ENCODE measurements at places on chromosomes 12 and 14. TPM values are rescaled to one million over a fixed set of nuclear protein-coding genes. Genes with fewer than 3 reads are reported as not detected.

ZBTB42 gene
- total RNA-seq = 2.1 TPM

DNA sequence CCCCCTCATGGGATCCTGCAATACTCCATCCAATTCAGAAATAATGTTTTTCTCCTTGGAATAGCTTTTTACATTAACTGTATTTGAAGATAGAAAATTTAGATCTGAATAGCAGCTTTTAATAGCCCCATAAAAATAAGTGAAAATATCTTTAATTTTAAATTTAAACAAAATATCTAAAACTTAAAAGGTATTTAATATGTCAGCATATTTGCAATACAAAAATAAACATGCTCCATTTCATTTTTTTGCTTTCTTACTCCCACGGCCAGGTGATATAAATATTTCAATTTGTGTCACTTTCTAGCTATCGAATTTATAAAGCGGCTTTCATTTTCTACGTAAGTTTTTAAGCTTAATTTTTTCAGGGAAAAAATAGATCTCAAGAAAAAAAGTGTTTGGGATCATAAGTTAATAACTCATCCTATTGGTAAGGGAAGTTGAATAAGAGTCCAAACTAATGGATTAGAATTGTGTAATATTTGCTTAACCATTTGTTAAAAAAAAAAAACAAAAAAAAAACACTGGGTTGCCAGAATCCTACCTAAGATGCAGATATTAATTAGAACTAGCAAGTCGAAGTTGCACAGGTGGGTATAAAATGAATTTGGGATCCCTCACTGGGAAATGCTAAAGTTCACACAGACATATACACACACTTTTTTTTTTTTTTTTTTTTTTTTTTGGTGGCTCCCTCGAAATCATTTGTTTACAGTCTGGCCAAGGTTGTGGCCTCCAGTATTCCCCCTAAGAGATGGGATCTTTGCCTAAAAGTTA, 47.6 kb downstream of the PPP2R5C start:
- DNase-seq = no peak

DNA sequence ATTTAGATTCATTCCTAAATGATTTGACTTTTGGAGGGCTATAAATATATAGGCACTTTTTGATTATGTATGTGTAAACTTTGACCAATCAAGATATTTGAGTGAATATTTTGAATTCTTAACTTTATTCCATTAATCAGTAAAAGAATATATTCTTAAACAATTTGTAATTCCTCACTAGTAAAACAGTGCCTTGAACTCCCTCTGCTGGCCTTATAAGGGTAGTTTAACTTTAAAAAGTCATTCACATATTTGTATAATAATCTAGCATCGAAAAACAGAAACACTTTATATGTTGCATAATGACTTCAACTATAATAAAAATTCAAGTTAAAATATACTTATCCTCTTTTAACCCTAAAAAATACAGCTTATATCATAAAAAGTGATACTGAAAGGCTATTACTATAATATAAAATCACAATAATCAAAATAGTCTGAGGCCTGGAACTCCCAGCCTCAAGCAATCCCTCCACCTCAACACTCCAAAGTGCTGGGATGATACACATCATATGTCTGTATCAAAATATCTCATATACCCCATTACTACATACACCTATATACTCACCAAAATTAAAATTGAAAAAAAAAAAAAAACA, 31.2 kb downstream of the CCDC59 start:
- DNase-seq = peak; percentile 38

GRCh38 chr14:99515301-99516155, 34.3 kb downstream of the CCNK start:
- DNase-seq = no peak

- DNase-seq = peak; percentile 67
Measured at GRCh38 chr12:153080-153746, 60.7 kb downstream of the SLC6A12 start.

- no peak for DNase-seq
Measured at GRCh38 chr12:129613314-129613713, 290.5 kb downstream of the TMEM132D start.

IFNG-AS1 gene
- not detected for total RNA-seq

- DNase-seq = no peak
Measured at GRCh38 chr12:92012691-92013090, 133.0 kb downstream of the BTG1 start.

GRCh38 chr12:58966939-58967338, 46.6 kb upstream of the LRIG3 start:
- no peak for DNase-seq

DNA sequence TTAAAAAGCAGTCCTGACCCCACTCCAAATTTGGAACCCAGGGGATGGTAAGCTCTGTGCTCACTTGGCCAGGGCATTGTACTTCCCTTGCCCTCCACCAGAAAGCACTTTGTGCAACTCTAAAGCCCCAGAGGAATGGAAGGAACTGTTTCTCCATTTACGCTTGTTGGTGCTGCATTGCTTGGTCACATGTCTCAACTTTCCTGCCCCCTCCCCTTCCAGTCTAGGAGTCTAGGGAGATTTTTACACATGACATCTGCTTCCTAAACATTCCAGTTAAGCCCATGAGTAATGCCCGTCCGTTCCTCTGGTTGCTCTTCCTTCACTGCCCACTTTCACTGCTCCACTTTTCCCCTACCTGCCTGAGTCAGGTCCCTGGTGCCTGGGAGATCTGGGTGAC, 92.6 kb upstream of the MAP1LC3B2 start:
- DNase-seq = no peak

DNA sequence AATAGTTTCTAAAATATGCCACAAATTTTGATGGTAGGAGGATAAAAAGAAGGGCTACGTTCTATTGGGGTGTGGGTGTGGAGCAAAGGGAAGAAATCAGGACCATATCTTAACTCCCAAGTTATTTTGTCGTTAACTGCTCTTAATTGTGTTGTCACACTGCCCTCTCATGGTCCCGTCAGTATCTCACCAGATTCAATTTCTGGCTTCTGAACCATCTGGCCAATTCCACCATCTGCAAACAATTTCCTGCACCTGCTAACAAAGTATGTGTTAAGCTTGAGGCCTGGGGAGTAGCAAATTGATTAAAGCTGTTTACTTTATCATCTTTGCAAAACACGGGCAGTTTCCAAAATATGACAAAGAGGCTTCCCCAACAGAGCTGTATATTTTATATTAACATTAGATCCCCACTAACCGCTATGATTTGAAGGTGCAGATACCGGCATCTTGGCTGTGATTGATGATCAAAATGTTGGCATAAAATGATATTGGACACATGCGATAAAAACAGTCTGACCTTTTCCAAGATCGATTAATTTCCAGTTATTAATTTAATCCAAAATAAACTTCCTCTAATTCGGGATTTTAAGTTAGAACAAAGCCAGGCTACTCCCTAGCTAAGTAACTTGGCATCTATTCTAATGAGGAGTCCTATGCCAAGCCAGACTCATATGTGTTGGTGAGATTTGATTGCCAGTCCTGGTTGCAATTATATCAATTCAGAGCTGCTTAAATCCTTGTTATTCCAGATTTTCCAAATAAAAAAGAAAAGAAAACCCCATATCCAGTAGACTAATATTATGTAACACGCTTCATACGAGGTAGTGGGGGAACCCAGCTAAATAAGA, 6.9 kb upstream of the DNM1L start:
- peak; percentile 93 for DNase-seq

DNA sequence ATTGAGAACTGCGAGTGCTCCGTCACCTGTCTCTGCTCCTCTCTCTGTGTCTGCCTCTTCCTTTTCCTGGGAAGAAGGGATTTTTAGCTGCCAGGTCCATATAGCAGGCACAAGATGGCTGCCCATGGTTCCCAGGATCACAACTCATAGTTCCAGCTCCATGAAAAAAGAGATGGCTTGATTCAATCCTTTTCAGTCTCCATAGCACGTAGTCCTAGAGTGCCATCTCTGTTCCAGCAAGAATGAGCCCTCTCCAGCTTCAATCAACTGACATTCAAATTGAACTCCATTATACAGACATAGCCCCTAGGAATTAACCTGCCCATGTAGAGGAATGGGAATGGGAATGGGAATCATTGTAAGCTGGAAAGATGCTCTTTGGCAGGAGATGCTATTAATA, 34.7 kb upstream of the RTRAF start:
- no peak for DNase-seq

DNA sequence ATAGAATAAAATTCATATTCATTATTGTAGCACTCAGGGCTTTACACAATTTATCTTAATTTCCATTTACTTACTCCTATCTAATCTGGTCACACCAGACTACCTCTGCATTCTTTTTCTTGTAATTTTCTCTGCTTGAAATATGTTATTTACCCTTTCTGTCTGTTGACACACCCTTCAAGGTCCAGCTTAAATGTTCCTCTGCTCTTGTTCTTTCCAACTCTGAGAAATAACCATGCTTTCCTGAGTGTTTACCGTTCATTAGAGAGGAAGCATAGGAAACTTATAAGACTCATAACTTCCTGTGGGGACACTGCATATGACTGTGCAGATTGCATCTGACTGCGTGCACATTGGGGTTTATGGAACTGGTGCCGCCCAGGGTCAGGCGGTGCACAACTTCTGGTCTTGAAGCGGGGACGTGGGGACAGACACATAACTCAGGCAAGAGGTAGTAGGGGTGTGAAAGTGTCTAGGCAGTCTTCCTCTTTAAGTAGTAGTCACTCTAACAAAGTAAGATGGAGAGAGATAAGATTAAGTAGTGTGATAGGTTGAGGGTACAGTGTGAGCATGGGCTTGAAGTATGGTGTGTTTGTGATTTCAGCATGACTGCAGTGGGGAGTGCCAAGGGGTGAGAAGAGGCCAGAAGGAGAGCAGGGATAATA, 42.6 kb upstream of the FOXJ2 start:
- DNase-seq = peak; percentile 36

DNA sequence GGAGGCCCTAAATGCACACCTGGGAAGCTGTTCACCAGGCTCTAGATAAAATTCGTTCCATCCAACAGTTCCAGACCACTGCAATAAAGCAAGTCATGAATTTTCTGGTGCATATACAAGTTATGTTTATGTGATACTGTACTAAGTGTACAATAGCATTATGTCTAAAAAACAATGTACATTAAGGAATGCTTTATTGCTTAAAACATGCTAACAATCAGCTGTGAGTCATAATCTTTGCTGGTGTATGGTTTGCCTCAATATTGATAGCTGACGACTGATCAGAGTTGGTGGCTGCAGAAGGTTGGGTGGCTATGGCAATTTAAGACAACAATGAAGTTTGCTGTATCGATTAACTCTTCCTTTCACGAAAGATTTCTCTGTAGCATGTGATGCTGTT, 52.3 kb downstream of the ATG14 start:
- no peak for DNase-seq

Data from A673 (cell line).